ENCODE measurements at places on chromosomes 6 and 20. TPM values are rescaled to one million over a fixed set of nuclear protein-coding genes. Genes with fewer than 3 reads are reported as not detected.

The SDCBP2 gene
- 0.54 TPM for total RNA-seq

The ENPP1 gene
- total RNA-seq, result 38.9 TPM

The LPIN3 gene
- total RNA-seq, result 1.7 TPM

The C6orf89 gene
- 52.3 TPM for total RNA-seq

The ATP5F1E gene
- total RNA-seq, result 12.2 TPM

The SAPCD1 gene
- not detected for total RNA-seq

The CCDC170 gene
- total RNA-seq, result 0.54 TPM

The SPATA2 gene
- total RNA-seq, result 1.4 TPM

The ZBTB46 gene
- 15.3 TPM for total RNA-seq

The MAP7 gene
- total RNA-seq, result 0.36 TPM

The COL9A1 gene
- total RNA-seq, result not detected

The NHSL1 gene
- 7.2 TPM for total RNA-seq

The ECT2L gene
- total RNA-seq, result not detected

The SOX18 gene
- total RNA-seq, result not detected

The CFB gene
- total RNA-seq, result 1.8 TPM

The PTCRA gene
- not detected for total RNA-seq

Data from IMR-90 (cell line).